ENCODE measurements at places on chromosomes 16 and 17.

GRCh38 chr17:1683459-1683858, 1.2 kb downstream of the PRPF8 start:
- no peak for DNase-seq

GRCh38 chr17:71995590-71995989, 125.2 kb upstream of the SOX9 start:
- no peak for DNase-seq

- peak; percentile 17 for DNase-seq
Observed at GRCh38 chr17:78993241-78993956, 13.7 kb upstream of the LGALS3BP start.

DNA sequence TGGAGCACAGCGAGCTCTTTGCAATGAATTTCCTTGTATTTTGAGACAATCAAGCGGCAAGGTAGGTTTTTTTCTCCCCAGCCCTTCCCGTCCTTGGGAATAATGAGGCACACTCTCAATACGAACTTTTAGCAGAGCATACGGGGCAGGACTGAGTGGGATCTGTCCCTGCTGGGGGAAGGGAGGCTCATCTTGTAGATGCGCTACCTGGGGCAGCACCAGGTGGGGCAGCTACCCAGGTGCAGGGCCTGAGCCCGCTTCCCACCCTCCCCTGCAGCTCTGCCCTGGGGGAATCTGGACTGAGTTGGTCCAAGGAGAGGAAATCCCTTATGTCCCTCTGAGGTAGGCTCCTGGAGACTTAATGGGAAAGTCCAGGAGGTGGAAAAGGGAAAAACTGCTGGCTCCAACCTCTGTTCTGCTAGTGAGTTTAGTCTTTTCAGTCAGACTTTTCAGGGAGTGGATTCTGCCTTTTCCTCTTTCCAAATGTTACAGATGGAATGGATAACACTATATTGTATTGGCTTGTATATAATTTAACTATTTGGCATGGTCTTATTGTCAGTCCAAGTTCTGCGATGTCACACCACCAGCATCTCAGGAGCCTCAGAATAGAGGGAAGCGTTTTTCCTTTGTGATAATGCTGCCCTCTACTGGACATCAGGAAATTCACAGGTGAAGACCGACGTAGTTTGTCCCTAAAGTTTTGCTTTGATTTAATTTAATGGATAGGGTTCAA, 9.6 kb upstream of the CES1 start:
- no peak for DNase-seq

- no peak for DNase-seq
Observed at GRCh38 chr16:8989099-8989878, 25.6 kb upstream of the USP7 start.

DNA sequence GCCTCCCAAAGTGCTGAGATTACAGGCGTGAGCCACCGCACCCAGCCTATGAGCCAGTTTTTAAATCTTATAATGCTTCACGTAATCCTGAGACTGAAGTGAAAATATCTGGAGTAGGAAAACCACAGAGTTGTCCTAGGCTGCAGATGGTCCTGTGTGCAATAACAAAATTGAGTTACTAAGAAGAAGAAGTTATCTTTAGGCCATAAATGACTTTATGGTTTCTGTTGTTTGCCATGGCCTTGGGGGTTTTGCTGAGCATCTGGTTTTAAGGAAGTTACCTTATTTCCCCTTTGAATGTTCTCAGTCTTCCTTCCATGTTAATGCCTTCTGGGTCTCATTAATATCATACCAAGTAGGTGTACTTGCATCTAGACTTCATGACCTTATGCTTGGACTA, 16.5 kb downstream of the NMT1 start:
- no peak for DNase-seq

GRCh38 chr16:82364690-82365089, 194.7 kb upstream of the MPHOSPH6 start:
- DNase-seq, result no peak

- no peak for DNase-seq
Observed at GRCh38 chr16:85570213-85570734, 42.8 kb upstream of the GSE1 start.

- no peak for DNase-seq
Observed at GRCh38 chr16:71536752-71537499, 10.7 kb downstream of the CHST4 start.

DNA sequence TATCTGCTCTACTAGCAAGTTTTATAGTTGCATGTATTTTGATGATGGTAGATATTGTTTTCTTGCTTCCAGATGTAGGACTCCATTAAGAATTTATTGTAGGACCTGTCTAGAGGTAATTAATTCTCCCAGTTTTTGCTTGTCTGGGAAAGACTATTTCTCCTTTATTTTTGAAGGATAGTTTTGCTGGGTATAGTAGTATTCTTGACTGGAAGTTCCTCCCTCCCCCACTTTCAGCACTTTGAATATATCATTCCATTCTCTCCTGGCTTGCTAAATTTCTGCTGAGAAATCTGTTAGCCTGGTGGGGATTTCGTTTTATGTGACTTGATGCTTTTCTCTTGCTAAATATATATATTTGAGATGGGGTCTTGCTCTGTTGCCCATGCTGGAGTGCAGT, 8.0 kb upstream of the PHB1 start:
- no peak for DNase-seq

GRCh38 chr17:4748686-4749085, 9.0 kb upstream of the CXCL16 start:
- DNase-seq, result no peak

DNA sequence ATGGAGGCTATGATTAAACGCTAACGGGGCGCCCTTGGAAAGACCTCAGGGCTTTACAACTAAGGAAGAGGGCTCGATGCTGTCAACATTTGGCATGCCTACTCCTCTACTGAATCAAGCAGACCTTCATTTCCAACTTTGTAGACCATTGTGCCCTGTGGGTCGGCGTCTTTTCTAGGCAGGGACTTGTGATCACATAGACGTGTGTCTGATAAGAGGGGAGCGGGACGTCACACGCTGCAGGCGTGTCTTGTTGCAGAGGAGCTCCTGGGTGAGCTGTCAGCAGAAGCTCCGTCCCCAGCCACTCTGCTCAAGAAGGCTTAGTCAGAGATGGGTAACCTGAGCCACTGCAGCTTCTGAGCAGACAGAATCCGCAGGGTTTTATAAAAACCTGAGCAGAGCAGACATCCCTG, 2.8 kb downstream of the MAPK8IP3 start:
- DNase-seq, result no peak

DNA sequence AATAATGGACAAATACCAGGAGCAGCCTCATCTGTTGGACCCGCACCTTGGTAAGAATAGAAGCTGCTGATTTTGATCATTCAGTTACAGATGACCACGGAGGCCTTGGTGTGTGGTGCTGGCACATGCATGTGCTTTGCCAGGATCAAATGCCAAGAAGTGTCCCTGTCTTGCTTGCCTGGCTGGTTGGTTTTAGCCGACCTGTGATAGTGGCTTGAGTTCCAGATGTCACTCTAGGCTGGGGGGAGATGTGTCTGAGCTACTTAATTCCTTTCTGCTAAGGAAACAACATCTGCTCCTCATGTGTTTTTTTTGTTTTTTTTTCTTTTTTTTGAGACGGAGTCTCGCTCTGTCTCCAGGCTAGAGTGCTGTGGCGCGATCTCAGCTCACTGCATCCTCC, 4.3 kb downstream of the TBCD start:
- no peak for DNase-seq

GRCh38 chr16:85698935-85699558, 10.3 kb upstream of the GINS2 start:
- no peak for DNase-seq

GRCh38 chr16:50335196-50335958, 33.4 kb downstream of the BRD7 start:
- peak; percentile 30 for DNase-seq

GRCh38 chr16:68289621-68290329, 21.0 kb downstream of the SLC7A6OS start:
- no peak for DNase-seq

DNA sequence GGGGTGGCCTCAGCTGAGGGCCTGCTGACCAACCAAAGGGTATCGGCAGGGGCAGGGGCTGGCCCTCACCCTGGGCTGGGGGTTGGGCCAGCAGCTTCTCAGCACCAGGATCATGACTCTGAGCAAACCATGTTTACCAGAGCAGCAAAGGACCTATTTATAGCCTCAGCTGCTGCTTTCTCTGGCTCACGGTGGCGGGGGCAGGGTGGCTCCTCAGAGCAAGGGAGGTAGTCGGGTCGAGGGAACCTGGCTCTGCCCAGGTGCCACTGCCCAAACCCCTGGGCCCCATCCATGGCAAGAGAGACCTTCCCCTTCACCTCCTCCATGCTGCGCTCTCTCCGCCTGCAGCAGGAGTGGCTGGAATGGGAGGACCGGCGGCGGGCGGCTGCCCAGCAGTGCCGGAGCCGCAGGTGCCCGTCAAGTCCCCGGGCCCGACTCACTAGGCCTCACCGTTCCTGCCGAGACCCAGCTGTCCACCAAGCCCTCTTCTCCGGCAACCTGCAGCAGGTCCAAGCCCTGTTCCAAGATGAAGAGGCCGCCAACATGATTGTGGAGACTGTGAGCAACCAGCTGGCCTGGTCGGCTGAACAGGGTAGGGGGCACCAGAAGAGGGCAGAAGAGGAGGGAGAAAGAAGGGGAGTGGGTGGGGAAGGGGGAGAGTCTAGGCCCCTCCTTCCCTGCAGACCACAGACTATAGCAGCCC, at the start of gene ASB16:
ASB16 (plus strand) TSS at position 206 of the 703 bp plus-strand sequence; CDS start at position 292, 86 bp downstream.
- DNase-seq, result no peak

All from effector memory CD4-positive, alpha-beta T cell (primary cell).